ENCODE measurements at places on chromosomes 6 and 20.

GRCh38 chr6:17032988-17033634 lies 68.7 kb upstream of the STMND1 start:
- DNase-seq, result no peak

- DNase-seq, result no peak
Measured at GRCh38 chr6:65450451-65450850, 256.6 kb downstream of the EYS start.

GRCh38 chr6:85744433-85744970 lies 101.8 kb upstream of the SYNCRIP start:
- no peak for DNase-seq

DNA sequence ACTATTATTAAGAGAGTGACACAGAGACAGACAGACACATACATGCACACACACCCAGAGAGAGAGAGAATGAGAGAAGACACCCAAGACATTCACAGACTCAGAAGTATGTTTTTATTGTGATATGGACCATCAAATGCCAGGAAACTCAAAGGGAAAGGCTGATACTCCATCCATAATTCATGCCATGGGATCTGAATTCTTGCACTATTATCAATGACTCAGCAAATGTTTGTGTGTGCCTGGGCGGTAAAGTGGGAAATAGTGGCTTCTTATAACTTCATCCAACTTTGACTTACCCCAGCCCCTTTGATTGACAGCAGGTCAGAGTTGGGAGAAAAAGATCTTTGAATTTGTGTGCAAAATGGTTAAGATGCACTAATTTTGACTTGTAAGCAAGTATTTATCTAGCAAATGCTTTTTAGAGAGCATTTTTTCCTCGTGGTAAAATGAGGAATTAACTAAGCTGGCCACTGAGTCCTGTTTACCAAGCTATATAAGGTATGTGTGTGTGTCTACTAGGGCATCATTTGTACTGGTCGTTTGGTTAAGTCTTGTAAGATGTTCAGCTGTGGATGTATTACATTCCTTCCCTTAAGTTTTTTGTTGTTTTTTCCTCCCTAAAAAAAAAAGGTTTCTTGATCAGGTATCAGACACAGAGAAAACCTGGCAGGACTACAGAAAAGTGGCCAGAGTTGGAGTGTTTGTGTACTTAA lies 3.0 kb upstream of the CCN2 start:
- DNase-seq, result no peak

GRCh38 chr6:161161889-161162624 lies 111.8 kb downstream of the AGPAT4 start:
- DNase-seq, result no peak

GRCh38 chr6:151103266-151103665 lies 136.5 kb upstream of the AKAP12 start:
- no peak for DNase-seq

GRCh38 chr6:24951811-24952299 lies 16.1 kb upstream of the RIPOR2 start:
- DNase-seq, result no peak

DNA sequence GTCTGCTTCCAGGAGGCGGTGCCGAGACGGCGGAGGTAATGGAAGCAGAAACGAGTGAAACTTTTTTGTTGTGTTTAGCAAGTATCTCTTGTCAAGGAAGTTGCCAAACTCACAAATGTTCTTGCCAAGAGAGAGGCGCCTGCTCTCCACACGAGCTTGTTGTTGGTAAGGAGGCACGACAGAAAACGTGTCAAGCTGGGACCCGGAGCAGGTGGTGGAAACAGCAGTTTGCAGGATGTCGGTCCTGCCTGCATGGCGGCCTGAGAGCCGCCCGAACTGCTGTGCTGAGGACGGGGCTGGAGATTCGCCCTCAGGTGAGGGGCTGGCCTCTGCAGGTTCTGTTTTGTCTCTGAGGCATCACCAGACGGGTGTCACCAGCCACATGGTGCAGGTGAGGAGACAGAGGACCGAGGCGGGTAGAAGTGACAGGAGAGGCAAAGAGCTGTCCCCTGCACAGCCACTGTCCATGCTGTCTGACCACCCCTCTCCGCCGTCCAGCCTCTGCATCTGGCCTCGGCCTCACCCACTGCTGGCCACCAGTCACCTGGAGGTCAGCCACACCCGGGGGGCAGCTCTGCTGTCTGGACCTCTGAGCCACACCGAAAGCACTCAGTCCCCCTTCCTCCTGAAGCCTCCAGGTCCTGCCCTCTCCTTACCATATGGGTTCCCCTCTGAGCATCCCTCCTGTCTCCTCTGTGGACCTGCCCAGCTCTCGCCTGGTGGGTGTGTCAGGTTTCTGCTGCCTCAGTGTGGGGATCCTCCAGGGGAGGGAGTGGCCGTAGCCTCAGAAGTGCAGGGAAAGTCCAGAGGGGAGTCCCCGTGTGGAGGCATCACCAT lies 261.5 kb downstream of the TAF4 start:
- no peak for DNase-seq

Data from activated T-helper 1 cell treated with anti-CD3 and anti-CD28 coated beads, Interleukin-2, amount 50 U/mL, for 16 hours (primary cell).